HFFc6 (cell line): ENCODE measurements at places on chromosomes 16 and 17. TPM values are rescaled to one million over a fixed set of nuclear protein-coding genes. Genes with fewer than 3 reads are reported as not detected.

DNA sequence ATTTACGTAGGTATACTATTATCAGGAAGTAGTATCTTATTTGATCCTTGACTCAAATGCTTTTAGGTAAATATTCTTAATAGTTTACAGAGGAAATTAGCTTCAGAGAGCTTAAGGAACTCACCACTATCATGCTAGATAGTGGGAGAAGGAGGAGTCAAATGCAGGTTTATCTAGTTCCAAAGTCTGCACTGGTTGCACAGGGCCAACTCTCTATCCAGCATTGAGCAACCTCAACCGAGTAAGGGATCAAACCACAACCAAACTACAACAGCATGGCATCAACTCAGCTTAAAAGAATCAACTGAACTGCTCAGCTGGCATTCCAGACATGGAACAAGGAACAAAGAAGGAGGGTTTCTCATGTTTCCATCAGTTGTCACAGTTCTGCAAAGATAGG lies 306.0 kb downstream of the MAF start:
- H3K27me3 ChIP-seq, result peaks cover 2% of the 10 kb centered on the region
- H3K36me3 ChIP-seq, result no peaks in the 10 kb centered on the region
- no peak overlapping the region for H3K27ac ChIP-seq
- no peak overlapping the region for H3K4me3 ChIP-seq
- DNase-seq, result no peak

- peaks cover 38% of the 10 kb centered on the region for H3K4me1 ChIP-seq
- DNase-seq, result no peak
- H3K36me3 ChIP-seq, result no peaks in the 10 kb centered on the region
- peak overlapping the region; percentile 85 for H3K4me3 ChIP-seq
Observed at GRCh38 chr17:56597495-56597990, 4.0 kb downstream of the NOG start.

GRCh38 chr17:42743595-42744282 lies 1.1 kb downstream of the EZH1 start:
- H3K27me3 ChIP-seq, result peaks cover 5% of the 10 kb centered on the region
- H3K4me1 ChIP-seq, result peaks cover 16% of the 10 kb centered on the region
- no peak for DNase-seq
- peak overlapping the region; percentile 93 for H3K4me3 ChIP-seq
- no peaks in the 10 kb centered on the region for H3K36me3 ChIP-seq
- H3K27ac ChIP-seq, result peak overlapping the region; percentile 89

- H3K27ac ChIP-seq, result peak overlapping the region; percentile 38; the same call in 1 of the 2 replicates
- DNase-seq, result no peak
- peaks cover 21% of the 10 kb centered on the region; the same call in 1 of the 2 replicates for H3K36me3 ChIP-seq
- H3K4me1 ChIP-seq, result peaks cover 38% of the 10 kb centered on the region
- no peak overlapping the region; the same call in 1 of the 2 replicates for H3K4me3 ChIP-seq
- H3K27me3 ChIP-seq, result peaks cover 14% of the 10 kb centered on the region
Observed at GRCh38 chr17:38896346-38896954, 26.6 kb downstream of the LASP1 start.

GRCh38 chr16:3566990-3567389 lies 10.2 kb downstream of the NLRC3 start:
- no peak overlapping the region for H3K4me3 ChIP-seq
- peaks cover 3% of the 10 kb centered on the region for H3K27me3 ChIP-seq
- DNase-seq, result no peak
- no peaks in the 10 kb centered on the region for H3K4me1 ChIP-seq
- H3K36me3 ChIP-seq, result peaks cover 7% of the 10 kb centered on the region; the same call in 1 of the 2 replicates
- H3K27ac ChIP-seq, result no peak overlapping the region

DNA sequence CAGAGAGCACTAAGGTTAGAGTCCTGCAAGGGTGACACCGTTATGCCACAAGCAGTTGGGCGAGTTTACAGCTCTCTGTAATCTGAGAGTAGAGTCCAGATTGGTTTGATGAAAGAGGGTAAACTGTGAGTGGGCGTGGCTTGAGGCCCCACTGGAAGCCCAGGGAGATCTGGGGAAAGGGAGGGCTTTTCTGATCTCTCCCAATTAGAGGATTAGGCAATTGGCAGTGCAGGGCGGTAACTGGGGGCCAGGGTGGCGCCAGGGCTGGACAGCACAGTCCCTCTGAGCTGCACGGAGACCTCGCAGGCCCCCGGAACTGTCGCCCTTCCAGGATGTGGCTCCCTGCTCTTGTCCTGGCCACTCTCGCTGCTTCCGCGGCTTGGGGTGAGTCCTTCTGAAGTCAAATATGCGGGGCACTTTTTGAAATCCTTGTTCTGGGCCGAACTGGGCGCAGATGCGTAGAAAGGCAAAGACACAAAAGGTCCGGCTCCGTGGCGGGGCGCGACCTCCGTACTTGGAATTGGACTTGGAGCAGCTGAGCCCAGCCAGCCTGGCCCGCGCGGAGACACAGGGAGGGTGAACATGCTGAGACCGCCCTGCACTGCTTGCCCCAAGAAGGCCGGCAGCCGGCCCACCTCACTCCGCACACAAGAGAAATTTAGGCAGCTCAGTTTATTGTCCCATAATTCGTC lies 72.4 kb downstream of the CES1 start:
- no peaks in the 10 kb centered on the region for H3K4me1 ChIP-seq
- no peak for DNase-seq
- H3K36me3 ChIP-seq, result no peaks in the 10 kb centered on the region
- H3K27me3 ChIP-seq, result no peaks in the 10 kb centered on the region

MYOCD gene
- total RNA-seq, result 6.9 to 9.4 TPM (median 7.0 TPM) in 3 replicates
